ENCODE measurements at places on chromosomes 3 and 15.

DNA sequence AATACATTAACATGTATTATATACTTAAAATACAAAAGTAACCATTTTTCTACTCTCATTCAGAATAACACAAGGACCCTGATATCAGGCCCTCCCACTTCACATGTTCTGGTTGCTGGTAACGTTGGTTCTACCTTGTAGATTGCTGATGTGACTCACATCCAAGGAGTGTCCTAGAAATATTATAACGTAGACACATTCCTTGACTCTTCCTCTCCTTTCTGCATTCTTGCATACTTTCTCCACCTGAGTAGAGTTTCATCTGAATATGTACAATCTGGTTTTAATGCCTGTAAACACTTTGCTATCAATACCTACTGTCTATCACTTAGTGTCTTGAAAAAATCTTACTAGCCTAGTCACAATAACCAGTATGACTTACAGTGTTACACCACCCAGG is 35.0 kb upstream of the NEDD4 start:
- no peak for DNase-seq

DNA sequence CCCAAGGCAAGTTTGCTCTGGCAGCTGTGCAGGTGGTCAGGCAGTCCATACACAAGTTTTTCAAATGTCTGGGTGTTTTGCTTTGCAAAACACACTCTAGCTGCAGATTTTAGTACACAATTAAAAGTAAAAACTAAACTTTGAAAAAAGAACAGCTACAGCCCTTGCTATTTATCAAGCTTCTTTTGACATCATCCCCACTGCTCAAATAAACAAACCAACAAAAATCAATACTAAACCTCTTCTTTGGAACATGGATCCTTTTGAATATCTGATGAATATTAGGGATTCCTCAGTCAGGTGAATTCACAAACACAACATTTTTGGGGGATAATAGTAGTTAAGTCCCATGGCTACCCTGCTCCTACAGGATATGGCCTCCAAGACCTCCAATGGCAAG is 249.2 kb downstream of the SUCLG2 start:
- DNase-seq: no peak

GRCh38 chr15:94070356-94071295 is 160.7 kb upstream of the MCTP2 start:
- no peak for DNase-seq

GRCh38 chr3:183581496-183582155 is 26.1 kb upstream of the KLHL6 start:
- DNase-seq: no peak

GRCh38 chr3:189790658-189791057 is 159.5 kb downstream of the TP63 start:
- DNase-seq: no peak
